ENCODE measurements at places on chromosomes 6 and 20.

- DNase-seq: no peak
Measured at GRCh38 chr6:157946865-157947532, 34.7 kb upstream of the SYNJ2 start.

DNA sequence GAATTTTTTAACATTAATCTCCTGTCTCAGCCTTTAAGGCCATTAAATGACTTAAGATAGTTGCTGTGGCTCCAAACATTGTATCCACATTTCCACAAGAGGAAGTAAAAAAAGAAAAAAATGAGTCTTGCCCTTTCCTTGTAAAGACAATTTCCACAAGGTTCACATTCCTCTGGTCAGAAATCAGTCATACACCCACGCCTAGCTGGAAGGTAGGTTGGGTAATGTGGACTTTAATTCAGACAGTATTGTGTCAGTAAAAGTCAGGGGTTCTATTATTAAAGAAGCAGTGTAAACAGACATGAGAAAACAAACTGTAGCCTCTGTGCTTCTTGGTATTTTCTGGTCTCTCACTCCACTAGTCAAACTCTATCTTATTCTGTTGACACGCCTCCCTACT lies 682.0 kb downstream of the GRIK2 start:
- DNase-seq: no peak

GRCh38 chr6:151004383-151005024 lies 139.0 kb downstream of the MTHFD1L start:
- peak; percentile 89 for DNase-seq

DNA sequence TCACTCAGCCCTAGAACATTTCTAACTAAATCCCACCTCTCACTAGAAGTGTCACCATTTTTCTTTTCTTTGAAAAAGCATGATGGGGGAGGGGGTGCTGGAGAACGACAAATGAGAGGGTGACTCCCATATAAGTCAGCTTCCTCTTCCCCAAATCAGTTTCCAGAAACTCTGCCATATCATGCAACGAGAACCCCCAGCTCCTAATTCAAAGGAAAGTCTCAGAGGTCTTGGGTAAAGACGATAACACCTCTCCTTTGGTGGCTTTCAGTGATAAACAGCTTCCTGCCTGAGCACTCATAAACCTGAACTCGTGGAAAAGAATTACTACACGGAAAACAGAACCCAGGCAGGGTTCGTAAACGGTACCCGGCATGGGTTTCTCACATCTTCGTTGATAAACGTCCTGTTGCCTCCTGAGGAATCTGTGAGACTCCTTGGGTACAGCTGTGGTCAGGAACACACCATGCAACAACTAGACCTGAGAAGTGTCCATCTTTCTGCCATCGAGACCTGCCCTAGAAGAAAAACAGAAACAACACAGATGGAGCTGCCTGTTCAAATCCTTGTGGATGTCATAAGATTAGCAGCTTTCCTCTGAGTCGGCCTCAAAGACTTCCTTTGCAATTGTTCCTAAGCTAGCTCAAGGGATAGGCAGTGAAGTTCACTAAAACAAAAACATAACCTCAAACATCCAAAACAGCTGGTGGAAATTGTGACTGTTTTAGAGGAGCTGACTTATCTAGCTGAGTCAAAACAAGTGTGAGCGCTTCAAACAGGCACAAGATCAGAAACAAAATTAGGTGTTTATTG lies 185.8 kb upstream of the PRDM1 start:
- peak; percentile 54 for DNase-seq

DNA sequence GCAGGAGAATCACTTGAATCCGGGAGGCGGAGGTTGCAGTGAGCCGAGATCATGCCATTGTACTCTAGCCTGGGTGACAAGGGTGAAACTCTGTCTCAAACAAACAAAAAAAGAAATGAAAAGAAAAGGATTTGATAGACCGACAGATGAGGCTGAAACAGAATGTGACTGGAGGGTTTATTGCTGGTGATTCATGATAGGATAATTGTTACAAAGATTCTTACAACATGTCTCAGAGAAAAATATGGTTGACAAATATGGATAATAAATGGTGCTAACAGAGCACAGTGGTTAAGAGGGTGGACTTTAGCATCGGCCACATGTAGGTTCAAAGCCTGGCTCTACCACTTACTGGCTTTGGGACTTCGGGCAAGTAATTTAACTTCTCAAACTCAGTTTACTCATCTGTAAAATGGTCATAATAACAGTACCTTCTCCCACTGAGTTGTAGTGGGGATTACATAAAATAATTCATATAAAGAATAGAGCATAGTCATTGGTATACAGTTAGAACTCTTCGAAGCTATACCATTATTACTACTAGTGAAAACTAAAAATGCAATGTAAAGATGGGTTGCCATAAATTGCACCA lies 131.9 kb downstream of the MAP3K7 start:
- DNase-seq: no peak

DNA sequence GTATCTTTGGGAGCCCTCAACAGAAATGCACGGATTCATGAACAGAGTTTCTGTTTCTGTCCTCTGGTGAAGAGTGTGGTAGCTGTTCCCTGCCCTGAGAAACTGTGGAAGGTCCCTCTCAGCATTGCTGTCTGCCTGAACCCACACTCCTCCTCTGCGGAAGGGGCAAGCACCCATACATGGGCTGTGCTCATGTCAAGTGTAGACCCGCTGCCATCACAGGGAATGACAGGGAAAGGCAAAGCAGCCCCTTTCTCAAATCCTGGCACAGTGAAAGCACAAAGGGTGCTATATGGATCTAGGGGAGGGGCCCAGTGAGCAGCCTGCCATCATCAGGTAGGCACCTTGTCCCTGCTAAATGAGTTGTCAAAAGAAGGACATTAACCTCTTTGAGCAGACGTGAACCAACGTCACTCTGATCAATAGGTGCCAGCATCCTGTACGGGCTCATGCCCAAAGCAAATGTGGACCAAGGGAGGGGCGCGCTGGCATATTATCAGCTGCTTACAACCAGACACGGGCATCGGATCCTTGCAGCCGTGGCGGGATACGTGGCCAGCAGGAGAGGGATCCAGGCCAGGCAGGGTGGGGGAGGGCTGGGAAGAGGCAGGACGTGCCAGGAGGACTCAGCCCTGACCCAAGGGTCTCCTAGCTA lies 231.2 kb upstream of the PMEPA1 start:
- DNase-seq: no peak

DNA sequence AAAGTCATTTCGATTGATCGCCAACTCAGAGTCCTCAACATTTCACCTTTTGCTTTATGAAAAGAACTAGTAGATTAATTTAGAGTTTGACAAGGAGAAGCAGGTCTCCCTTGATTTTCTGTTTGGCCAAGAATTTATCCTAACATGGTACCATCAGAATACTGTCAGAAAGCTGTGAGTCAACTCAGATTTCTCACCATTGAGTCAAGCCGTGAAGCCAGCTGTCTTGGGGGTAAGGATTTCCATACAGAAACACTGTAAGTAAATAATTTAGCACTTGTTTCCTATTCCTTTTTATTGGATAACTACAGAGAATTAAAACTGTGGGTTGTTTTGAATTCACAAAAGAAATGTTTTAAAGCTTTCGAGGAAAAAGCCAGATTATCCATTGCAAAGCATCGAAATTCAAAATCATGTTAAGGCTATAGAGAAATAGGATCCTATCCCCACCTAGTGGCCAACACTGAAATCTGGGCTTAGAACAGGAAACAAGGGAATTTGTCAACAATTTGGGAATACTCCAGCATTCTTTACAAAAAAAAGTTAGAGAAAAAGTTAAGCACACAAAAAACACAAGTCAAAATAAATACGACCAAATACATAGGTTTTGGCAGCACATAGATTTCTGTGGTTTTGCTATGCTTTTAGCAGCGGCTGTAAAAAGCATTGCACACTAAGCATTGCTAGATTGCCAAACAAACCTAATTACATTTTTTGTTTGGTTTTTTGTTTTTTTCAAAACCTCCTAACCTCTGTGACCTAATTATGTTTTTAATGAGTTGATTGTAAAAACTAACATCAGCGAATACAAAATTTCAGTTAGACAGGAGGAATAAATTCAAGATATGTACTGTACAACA lies 44.2 kb downstream of the COL11A2 start:
- DNase-seq: peak; percentile 61

DNA sequence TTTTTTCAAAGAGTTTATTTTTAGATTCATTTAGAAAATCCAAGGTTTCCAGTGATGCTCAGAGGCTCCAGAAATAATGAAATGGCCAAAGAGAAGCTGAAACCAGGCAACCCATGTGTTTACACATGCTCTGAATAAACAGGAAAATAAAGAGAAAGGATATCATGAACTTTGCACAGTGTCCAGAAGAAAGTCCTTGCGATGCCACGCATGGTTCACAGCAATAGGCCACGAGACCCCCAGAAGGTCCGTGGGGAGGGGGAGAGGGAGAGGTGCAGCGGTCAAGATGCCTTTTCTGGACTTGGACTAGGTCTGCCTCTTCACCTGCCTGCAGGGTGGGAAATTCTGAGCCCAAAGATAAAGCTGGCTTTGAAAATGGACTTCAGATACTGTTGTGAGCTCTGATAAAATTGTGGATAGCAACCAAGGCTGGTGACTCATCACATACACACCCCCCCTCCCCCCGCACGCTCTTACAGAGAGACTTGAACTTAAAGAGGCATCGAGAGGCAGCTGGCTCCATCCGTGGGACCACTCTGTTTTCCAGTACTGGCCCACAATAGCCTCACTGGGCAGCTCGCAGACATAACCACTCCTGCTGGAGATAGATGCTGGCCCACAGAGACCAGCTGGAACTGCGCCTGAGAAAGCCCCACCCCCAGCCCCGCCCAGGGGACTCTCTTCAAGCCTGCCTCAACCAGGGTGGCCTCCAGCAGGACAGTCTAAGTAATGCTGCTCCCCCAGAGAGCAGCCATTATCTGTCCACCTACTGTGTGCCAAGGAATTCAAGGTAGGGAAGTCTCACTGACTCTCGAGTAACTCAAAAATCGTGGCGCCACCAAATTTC lies 21.2 kb upstream of the NFATC2 start:
- DNase-seq: no peak

GRCh38 chr6:123830120-123830519 lies 26.5 kb downstream of the NKAIN2 start:
- DNase-seq: no peak

- DNase-seq: no peak
Measured at GRCh38 chr6:141413196-141413595, 719.5 kb upstream of the GJE1 start.

GRCh38 chr6:151430886-151431285 lies 21.0 kb downstream of the RMND1 start:
- DNase-seq: no peak

DNA sequence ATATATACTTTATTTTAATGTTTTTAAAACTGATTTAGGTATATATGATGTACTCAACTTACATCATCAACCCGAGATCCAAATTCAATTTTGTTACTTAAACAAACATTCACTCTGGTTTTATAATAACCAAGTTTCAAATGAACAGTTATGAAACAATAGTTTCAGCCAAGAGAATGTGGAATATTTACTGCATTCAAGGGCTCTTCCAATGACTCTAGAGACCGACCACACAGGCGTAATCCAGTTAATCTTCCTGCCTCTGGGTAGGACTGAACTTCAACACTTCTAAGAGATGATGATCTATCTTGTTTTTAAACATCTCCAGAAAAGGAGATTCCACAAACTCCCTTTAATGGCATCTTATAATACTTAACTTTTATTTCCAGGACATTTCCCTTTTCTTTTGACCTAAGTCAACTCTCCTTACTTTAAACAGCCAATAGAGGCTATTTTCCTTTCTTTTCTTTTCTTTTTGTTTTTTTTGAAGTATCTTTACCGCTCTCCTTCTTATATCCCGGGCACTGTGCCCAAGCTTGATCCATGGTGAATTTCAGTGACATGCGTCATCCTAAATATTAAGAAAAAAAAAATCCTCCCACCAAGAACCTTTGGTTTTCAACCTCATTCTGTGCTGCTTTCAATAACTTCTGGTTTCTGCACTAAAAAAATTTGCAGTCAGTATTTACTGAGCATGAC lies 110.1 kb downstream of the KIF13A start:
- no peak for DNase-seq

All from inflammatory macrophage treated with lipopolysaccharide for 4 hours (primary cell).